ENCODE measurements at places on chromosomes 7 and 10. TPM values are rescaled to one million over a fixed set of nuclear protein-coding genes. Genes with fewer than 3 reads are reported as not detected.

Gene AMPH
- 0.30 TPM for total RNA-seq

Gene ACSM6
- not detected for total RNA-seq

Gene SLC18A3
- not detected for total RNA-seq

Gene ELFN1
- total RNA-seq: 0.16 TPM

Gene PDK4
- not detected for total RNA-seq

Gene SLC29A3
- 4.5 TPM for total RNA-seq

Gene TMEM229A
- total RNA-seq: not detected

Gene WNT2
- not detected for total RNA-seq

Gene HOXA3
- total RNA-seq: not detected
